ENCODE measurements at places on chromosomes 13 and 19. TPM values are rescaled to one million over a fixed set of nuclear protein-coding genes. Genes with fewer than 3 reads are reported as not detected.

- DNase-seq = no peak
Measured at GRCh38 chr13:51697855-51698254, 106.1 kb downstream of the DHRS12 start.

GRCh38 chr13:45621950-45622349, 6.4 kb upstream of the ERICH6B start:
- peak; percentile 33 for DNase-seq

DNA sequence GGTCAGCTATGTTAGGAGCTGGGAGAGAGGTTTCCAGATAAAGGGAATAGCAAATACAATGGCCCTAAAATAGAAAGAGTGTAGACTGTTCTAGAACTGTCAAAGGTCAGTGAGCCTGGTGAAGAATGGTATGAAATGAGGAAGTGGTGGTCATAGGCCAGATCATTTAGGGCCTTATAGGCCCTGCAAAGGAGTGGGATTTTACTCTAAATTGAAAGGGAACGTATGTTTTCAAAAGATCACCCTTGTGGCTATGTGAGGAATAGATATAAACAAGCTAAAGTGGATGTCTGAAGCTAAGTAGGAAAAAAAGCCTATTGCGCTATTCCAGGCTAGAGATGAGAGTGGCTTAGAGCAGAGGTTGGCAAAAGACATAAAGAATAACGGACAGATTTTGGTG, 70.7 kb upstream of the TDRD3 start:
- no peak for DNase-seq

- DNase-seq = no peak
Measured at GRCh38 chr13:48154671-48155070, 59.8 kb upstream of the MED4 start.

GRCh38 chr13:48255954-48256353, 22.9 kb downstream of the ITM2B start:
- no peak for DNase-seq

GRCh38 chr13:32748305-32748704, 162.1 kb downstream of the PDS5B start:
- DNase-seq = no peak

- DNase-seq = no peak
Measured at GRCh38 chr19:4795400-4795799, 3.9 kb downstream of the FEM1A start.

DNA sequence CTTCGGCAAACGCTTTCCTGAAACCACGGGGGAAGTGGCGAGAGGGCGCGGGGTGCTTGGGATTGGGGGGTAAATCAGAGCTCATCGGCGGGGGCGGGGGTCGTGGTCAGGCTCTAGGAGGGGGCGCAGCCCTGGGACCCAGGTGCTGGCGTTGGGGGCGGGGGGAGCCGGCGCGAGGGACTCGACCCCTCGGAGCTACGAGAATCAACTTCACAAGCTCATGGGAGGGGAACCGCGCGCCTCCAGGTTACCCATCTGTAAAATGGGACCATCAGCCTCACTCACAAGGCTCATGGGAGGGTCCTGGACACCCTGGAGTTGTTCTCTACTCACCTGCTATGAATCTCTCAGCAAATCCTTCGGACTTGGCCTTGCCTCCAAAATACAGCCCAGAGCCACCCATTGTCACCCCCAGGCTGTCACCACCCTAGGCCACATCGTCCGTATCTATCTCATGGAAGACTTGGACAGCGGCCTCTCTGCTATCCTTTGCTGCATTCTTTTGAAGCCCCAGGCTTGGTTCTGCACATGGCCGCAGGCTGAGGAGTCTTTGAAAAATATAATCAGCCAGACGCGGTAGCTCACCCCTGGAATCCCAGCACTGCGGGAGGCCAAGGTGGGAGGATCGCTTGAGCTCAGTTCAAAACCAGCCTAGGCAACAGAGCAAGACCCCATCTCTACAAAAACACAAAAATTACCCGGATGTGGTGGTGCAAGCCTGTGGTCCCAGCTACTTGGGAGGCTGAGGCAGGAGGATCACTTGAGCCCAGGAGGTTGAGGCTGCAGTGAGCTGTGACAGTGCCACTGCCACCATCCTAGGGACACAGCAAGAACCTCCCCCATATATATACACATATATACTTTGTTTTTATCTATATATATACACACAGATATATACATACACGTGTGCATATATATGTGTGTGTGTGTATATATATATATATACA, 939 bp upstream of the RANBP3 start:
- DNase-seq = no peak

DNA sequence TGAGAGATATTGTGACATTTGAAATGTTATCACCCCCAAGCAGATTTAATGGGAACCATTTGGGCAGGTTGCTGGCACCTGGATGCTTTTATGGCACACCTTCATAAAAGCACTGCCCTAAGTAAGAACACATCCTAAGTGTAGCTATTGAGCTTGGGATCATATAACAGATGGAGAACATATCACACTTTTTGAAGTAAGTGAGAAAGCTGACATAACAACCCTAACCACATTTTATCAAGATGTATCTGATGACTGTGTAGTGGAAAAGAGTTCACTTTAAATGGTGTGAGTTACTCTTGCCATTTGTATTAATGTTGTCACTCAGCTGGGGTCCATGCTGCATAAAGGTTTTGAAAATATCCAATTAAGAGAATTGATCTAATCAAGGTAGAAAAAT, 287.9 kb downstream of the DCLK1 start:
- no peak for DNase-seq

DNA sequence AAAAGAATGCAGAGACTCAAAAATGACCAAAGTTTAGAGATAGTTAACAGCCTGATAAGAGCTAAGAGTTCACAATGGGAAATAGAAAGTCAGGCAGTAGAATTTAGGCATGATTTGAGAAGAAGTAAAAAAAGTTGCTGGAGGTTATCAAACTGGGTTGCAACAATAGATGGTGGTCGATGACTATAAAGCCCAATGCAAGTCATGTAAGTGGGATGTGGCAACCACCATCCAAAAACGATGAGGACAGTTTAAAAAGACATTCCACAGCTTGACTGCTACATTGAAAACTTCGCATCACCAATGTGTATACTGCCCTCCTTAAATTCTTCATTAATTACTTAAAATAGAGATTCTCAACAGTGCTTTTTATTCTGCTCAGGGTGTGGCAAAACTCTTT, 19.7 kb downstream of the ELF1 start:
- DNase-seq = no peak

DNA sequence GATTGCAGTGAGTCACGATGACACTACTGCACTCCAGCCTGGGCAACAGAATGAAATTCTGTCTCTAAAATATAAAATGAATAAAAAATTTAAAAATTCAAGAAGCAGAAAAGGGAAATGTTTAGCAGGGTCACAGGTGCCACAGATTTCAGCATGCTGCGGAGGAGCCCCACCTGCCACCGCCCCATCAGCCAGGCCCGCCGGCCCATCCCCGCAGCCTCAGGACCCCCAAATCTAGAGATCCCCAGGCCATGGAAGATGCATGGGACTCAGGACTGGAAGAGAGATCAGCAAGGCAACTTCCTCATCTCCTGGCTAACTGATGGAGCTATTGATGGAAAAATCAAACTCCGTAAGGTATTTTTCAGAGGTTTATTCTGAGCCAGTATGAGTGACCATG, 208.2 kb downstream of the UQCRFS1 start:
- no peak for DNase-seq

DNA sequence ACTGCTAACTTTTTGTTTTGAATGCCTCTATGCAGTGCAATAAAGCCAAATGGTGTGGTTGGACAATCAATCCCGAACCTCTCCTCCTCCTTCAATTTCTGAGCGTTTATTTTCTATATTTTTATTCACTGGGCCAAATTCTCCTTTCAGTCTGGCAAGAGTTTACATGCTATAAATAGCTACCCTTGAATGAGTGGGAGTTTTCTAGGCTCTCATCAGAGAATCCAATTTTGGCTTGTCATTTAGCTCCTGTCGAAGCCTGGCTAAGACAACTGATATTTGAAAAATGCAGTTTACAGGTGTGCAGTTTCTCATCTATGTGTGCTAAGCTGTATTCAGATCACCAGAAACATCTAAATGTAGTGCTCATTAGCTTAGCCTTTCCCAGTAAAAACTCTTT, 61.8 kb downstream of the OLFM4 start:
- no peak for DNase-seq

DNA sequence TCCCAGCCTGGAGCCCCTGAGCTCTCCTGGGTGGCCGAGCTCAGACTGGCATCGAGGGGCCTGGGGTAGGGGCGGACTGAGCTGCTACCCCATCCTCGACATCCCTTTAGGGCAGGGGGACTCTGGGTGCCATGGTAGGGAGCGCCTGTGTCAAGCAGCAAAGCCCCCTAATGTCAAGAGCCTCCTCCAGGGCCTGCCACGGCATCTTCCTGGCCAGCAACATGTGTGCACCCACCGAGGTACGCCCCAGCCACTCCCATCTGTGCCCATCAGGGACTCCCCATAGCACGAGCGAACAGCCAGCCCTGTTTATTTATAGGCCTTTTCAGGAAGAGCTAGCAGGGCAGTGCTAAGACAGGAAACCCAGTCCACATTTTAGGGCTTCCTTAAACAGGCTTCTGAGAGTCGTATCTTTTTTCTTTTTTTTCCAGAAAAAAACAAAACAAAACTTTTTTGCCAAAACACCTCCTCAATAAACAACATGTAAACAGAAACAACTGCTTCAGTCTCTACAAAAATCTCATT, 14.3 kb downstream of the LRP3 start:
- DNase-seq = no peak

DNA sequence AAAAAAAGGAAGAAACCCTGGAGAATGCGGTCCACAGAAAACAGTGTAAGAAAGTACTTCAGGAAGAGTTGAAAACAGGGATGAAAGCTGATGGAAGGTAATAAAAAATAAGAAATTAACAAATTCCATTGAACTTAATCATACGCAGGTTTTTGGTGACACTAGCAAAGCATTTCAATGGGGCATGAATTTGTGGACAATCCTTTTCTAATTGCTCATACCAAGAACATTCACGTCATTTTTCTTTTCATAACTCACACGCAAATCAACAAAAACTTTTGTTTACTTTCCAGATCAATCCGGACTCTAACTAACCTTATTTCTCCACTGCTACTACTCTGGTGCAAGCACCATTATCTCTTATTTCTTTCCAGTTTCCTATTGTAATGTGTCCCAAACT, 1195.0 kb downstream of the SLITRK5 start:
- no peak for DNase-seq

- peak; percentile 93 for DNase-seq
Measured at GRCh38 chr19:16143399-16144215, at the start of gene HSH2D. TSS of gene HSH2D (plus strand) at chr19:16143685. CDS start at chr19:16148751, 5,066 bp downstream.

GRCh38 chr19:33465834-33466233, 55.8 kb downstream of the PEPD start:
- DNase-seq = no peak

DNA sequence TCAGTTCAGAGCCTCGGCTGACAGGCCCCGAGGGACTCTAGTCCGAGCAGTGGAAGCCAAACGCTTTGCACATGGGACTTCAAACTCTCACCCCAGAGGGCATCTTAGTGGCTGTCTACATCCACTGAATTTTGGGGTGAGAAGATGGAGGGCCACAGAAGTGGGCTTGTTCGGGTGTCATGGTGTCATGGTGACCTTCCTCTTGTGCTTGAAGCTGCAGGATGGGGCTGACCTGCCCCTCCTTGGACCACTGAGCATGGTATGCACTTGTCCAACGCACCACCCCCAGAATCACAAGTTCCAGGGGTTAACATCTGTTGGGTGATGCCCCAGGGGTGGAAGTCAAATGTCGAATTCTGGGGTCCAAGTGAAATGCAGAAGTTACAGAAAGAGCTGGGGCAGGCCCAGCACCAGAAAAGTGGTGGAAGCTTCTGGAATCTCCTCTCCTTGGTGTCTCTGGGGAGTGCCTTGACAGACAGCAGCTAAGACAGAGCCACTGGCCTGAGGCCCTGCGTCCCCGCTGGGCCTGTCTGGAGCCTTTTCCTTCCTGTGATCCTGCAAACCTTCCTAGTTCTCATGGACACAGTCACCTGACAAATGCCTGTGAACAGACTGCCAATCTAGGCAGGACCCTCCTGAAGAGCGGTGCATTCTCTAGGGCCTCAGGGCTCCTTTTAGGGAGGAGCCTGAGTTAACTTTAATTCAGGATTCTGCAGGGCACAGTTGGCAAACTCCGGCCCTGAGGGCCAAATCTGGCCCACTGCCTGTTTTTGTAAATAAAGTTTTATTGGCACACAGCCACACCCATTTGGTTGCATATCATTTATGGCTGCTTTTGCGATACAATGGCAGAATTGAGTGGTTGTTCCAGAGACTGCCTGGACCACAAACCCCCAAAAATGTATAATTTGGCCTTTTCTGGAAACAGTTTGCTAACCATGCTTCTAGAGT, 65.1 kb upstream of the RANBP3 start:
- DNase-seq = no peak

DNA sequence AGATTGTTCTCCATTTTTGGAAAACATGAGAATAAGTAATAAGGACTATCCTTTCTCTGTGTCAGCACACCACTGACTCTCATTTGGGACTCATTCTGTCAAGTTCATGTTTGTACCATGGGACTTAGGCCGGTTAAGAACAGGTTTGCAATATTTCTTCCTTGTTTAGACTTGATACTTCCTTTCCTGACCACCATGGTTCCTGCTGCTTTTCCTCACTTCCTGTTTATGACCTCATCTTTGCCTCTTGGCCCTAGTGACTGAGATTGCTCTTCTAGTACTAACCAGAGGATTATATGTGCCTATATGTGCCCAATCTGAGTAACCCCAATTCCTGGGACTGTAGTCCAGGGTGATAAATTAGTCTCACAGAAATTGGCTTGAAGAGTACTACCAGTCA, 32.5 kb upstream of the NDFIP2 start:
- peak; percentile 8 for DNase-seq

GRCh38 chr13:92657565-92657964, 569.0 kb upstream of the GPC6 start:
- DNase-seq = no peak

DNA sequence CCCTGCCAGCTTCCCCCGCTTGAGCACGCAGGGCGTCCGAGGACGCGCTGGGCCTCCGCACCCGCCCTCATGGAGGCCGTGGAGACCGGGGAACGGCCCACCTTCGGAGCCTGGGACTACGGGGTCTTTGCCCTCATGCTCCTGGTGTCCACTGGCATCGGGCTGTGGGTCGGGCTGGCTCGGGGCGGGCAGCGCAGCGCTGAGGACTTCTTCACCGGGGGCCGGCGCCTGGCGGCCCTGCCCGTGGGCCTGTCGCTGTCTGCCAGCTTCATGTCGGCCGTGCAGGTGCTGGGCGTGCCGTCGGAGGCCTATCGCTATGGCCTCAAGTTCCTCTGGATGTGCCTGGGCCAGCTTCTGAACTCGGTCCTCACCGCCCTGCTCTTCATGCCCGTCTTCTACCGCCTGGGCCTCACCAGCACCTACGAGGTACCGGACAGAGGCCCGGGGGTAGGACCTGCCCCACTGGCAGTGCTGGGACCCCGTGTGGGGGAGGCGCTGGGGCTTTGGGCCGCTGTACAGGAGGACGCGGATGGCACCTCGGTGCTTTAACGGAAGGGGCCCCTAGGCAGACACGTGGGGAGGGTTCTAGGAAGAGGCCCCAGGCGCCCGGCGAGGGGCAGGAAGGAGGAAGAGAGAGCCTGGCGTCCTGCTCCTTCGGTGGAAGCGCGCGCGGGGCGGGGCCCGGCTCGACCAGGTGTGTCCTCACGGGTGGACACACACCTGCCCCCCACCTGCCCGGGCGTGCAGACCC, 681 bp downstream of the SLC5A5 start:
- DNase-seq = peak; percentile 68

SDHAF1 gene
- 15.6 TPM for total RNA-seq

PPM1N gene
- 1.1 TPM for total RNA-seq

FCHO1 gene
- 76.3 TPM for total RNA-seq

ANKRD27 gene
- total RNA-seq = 49.8 TPM

INAFM1 gene
- 14.9 TPM for total RNA-seq

SCAMP4 gene
- total RNA-seq = 27.5 TPM

MICOS13 gene
- total RNA-seq = 48.2 TPM

PROZ gene
- not detected for total RNA-seq

PRRG2 gene
- total RNA-seq = 1.1 TPM

CLDND2 gene
- total RNA-seq = 3.3 TPM

Data from activated CD4-positive, alpha-beta T cell treated with anti-CD3 and anti-CD28 coated beads, Interleukin-2, amount 10 ng/mL, durations not matched to agents 7 days and 5 days (primary cell).